HTR-8/SVneo (cell line): ENCODE measurements at places on chromosomes 4 and X.

DNA sequence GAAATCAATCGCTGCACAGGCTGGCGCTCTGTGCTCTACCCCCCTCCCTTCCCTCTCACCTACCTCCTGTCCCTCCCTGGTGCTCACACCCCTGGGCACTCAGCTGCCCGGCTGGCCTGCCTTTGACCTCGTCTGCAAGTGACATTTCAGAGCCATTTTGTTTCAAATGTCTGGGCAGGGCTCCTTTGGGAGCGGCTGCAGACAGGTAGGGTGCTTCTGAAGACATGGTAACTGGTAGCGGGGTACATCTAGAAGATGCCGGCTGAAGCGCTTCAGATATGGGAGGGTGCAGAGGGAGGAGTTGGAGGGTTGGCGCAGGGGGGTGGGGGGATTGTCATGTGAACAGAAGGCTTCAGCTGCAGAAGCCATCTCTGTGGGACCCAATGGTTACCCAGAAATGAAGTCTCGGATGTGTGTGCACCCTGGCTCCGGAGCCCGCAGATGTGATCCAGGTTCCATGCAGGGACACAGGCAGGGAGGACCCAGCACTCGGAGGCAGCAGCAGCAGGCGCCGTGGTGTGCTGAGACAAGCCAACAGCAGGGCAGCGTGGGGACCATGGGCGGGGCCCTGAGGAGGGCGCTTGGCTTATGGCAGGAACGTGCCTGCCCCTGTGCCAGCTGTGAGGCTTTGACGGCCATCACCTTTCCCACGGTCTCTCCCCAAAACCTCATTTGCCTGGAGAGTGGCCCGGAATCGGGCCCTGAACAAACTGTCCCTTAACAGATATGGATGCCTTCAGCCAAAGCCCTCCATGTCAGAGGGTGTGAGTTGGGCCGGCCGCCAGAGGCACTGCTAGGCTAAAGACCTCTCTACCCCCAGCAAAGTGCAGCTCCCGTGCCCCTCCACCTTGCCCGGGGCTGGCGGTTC is 7.6 kb upstream of the DUSP9 start:
- no peak for DNase-seq

DNA sequence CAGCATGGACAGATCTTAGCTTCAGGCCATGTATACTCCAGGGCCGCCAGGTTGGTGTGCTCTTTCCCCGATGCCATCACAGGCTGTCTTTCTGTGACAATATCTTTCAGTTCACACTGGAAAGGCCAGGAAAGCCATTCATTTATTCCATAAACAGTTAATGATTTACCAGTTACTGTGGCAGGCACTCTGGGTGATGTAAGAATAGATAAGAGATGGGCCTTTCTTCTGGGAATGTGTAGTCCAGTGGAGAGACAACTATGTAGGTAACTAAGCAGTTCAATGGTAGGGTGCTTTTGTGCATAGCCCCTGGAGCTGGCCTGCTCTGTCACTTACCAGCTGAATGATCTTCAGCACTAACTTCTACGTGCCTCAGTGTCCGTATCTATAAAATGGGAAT is 46.3 kb upstream of the LEF1 start:
- no peak for DNase-seq

DNA sequence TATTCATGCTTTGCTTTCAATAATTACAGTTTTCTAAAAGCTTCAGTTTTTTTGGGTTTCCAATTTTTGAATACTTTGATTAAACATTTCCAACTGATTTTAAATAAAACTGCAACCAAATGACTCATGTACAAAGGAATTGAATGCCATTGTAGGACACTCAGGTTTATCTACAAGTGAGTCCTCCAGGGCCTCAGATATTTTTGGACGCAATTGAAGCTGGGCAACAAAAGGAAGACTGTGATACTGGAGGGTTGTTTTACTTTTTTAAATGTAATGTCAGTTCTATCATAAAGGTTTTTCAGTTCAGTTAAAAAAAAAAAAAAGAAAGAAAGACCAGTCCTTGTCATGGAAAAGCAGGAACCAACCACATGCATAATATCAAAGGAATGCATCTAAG is 64.2 kb downstream of the MAGEA10 start:
- no peak for DNase-seq

- DNase-seq: no peak
Measured at GRCh38 chr4:74072739-74073138, 26.3 kb downstream of the CXCL2 start.

DNA sequence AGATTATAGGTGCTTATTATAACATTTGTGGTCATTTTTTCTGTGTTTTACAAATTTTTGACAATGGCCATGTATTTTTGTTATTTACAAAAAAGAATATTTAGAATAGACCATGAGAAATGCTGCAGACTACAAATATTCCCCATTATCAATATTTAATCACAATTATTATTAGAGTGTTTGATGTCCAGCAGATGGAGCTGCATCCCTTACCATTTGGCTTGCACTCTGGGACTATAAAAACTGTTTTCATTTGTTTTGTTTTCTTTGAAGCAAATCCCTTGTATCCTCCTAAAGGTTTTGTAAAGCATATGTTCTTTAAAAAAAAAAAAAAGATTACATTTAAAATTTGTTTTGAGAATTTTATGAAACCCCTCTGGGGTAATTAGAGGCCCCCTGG is 85.6 kb upstream of the CXorf66 start:
- no peak for DNase-seq

GRCh38 chr4:169017971-169018370 is 7.9 kb upstream of the CBR4 start:
- no peak for DNase-seq
